ENCODE measurements at places on chromosomes 16 and 17.

GRCh38 chr17:987931-988330, 8.4 kb upstream of the NXN start:
- DNase-seq = no peak

- peak; percentile 10 for DNase-seq
Observed at GRCh38 chr16:31696968-31697743, 169.5 kb downstream of the AHSP start.

DNA sequence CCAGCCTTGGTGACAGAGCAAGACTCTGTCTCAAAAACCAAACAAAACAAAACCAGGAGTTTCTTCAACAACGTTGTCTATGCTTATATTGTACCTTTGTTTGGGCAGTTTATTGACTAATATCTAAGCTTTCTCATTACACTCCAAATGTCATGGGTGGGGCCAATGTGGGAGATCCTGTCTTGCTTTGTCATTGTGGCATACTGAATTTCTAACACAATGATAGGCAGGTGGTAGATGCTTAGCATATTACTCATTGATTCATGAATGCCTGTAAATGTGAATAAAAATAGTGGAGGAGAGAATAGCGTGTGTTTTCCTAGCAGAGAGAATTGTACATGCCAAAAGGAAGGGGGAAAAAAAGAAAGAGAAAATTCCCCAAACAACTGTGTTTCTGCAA, 802.5 kb upstream of the EEF2KMT start:
- no peak for DNase-seq

DNA sequence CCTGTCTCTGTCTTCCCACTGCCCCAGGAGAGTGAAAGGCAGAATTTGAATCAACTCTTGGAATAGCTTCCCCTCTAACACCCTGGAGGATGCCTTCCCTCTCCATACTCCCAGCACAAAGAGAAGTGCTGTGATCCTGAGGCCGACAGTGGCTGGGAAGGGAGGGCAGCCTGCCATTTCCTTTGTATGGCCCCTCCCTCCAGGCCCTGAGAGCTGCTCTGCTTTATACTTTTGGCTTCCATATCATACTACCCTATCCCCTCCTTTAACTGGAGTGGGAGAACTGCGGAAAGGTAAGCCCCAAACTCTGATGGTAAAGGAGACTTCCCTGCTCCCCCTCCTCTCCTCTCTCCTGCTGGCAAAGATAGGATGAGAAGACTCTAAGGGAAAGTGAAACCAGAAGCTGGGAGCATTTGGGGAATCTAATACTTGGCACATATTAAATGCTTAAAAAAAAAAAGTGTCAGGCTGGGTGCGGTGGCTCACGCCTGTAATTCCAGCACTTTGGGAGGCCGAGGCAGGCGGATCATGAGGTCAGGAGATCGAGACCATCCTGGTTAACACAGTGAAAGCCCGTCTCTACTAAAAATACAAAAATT, 4.1 kb upstream of the MED24 start:
- no peak for DNase-seq

- DNase-seq = peak; percentile 55
Observed at GRCh38 chr17:68511671-68512246, 471 bp upstream of the PRKAR1A start.

GRCh38 chr16:78395035-78395434, 295.6 kb downstream of the WWOX start:
- DNase-seq = no peak

DNA sequence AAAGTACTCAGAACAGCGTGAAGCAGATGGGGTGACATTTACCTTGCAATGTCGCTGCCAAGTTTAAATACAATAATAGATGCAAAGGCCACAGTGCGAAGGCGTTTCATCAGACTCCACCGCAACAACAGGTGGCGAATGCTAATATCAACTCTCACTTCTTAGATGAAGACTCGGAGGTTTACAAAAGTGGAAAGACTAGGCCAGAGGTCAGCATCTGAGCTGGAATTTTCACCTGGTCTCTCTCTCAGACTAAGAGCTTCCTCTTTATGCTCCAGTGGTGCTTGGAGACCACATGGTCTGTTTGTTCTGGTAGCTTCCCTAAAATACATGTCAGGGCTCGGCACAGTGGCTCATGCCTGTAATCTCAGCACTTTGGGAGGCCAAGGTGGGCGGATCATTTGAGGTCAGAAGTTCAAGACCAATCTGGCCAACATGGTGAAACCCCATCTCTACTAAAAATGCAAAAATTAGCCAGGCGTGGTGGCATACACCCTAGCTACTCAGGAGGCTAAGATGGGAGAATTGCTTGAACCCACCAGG, 169.1 kb downstream of the XYLT1 start:
- DNase-seq = no peak

GRCh38 chr16:62664566-62664965, 628.3 kb upstream of the CDH8 start:
- no peak for DNase-seq

DNA sequence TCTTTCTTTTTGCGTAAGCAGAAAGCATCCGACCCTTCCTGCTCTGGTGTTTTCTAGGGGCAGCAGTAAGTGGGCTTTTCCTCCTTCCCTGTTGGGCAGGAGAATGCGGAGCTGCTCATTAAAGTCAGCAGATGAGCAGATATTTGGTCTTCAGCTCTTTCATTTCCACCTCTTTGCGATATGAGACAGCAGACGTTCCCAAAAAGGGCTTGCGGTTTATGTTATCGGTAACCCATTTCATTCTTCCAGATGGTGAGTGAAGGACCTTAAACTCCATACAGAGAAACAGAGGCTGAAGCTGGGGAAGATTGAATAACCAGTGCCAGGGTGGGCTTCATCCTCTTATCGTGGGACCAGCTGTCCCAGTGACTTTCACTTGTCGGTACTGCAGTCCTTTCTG, 40.7 kb downstream of the KSR1 start:
- DNase-seq = no peak

GRCh38 chr17:27578718-27579085, 52.3 kb upstream of the LGALS9 start:
- DNase-seq = no peak

- no peak for DNase-seq
Observed at GRCh38 chr16:745739-746138, 4.9 kb upstream of the CIAO3 start.

- no peak for DNase-seq
Observed at GRCh38 chr17:57417956-57418355, 161.6 kb downstream of the MSI2 start.

DNA sequence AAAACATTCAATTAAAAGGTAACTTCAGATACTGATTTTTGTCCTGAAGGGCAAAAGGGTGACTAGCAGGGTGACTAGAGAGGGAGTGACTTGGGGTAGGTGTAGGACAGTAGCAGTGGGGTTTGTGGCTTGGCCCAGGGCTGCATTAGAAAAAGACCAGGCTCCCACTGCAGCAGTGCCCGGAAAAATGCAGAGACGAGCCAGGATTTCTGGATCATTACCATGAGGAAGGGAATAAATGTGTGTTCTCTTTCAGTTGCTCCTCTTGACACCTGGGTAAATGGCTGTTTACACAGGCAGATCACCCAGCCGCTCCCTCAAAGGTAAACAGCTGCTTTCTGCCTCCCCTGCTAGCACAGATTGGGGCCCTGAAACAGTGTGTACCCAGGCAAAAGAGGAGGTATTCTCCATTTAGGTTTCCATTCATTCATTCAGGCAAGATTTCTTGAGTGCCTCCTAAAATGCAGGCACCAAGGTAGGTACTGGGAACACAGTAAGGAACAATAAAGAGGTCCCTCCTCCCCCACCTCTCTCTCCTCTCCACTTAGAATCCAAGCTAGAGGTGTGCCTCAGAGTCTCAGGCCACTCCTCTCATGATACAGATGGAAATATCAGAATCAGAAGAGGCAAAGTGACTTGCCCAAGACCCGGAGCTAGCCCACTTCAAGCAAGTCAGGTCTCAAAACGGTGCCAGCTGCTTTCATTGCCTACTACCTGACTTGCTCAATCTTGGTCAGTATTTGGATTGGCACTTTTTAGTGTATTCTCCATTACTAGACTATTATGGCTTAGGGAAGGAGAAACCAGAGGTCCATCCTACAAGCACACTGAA, 15.2 kb upstream of the TOX3 start:
- DNase-seq = no peak

DNA sequence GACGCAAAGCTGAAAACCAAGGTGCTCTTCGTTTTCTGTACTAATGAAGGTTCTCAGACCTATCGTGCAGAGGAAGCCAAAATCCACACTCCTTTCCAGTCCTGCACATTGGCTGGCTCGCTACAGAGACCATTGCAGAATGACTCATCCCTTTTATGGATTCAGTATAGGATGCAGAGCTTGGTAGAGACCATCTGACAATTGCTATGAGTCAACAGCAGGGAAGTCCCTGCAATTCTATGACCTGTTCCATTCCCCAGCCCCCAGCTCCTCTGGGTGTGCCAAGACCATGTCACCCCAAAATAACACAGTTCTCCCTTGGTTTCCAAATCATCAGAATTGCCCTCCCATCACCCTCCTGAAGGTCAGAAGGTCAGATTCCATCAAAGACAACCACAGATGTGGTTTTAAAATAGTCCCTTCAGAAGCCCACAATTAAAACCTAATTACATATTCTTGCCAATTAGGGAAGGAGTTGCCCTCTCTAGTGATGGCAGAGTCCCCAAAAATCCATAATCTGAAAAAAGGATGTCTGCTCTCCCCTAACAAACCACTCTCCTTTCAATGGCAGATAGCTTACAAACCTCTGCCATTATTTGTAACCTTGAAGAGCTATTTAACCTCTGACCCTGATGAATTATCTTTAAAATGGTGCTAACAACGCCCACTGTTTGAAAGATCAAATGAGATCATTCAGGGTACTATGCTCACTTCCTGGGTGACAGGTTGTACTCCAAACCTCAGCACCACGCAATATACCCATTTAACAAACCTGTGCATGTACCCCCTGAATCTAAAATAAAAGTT, 108.2 kb upstream of the RBBP6 start:
- DNase-seq = no peak

- DNase-seq = no peak
Observed at GRCh38 chr17:40516581-40517285, 15.3 kb upstream of the TNS4 start.

- no peak for DNase-seq
Observed at GRCh38 chr16:64406770-64407181, 715.1 kb downstream of the CDH11 start.

GRCh38 chr17:42818379-42818778, 5.7 kb downstream of the BECN1 start:
- peak; percentile 61 for DNase-seq

GRCh38 chr17:12620200-12620720, 45.4 kb upstream of the MYOCD start:
- peak; percentile 74 for DNase-seq

DNA sequence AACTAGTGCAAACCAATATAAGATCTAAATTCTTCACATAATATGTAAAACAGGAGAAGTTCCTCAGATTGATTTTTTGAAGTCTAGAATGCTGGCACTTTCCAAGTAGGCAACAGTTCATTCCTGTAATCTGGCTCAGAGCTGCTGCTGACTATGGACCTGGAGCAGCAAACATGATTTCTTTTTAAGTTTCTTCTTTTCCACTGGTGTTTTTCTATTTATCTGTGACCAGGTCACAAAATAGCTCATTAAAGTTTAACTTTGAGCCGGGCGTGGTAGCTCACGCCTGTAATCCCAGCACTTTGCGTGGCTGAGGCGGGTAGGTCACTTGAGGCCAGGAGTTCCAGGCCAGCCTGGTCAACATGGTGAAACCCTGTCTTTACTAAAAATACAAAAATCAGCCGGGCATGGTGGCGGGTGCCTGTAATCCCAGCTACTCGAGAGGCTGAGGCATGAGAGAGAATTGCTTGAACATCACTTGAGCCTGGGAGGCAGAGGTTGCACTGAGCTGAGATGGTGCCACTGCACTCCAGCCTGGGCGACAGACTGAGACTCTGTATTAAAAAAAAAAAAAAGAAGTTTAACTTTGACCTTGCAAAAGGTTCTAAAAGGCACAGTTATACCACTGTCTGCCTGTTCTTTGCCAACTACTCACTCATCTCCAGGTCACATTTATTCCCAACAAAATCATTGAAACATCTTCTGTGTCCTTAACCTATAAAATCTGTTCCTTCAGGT, 29.4 kb upstream of the SLC13A2 start:
- no peak for DNase-seq

DNA sequence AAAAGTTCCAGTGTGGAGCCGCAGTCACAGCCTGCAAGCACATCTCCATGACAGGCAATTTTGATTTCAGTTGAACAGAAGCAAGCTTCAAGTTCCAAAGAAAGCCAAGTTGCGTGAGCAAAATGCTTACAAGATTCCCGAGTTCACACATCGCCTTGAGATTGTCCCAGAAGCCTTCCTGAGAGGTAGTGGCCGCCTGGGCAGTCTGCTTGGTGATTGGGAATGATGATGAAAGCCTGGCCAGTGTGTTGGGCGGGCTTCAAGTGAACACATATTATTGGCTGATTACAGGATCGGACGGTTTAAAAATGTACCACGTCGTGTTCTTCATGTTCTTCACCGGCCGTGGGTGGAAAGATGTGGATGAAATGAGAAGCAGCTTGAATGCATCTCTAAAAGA, 185.5 kb downstream of the FOXL1 start:
- DNase-seq = no peak

DNA sequence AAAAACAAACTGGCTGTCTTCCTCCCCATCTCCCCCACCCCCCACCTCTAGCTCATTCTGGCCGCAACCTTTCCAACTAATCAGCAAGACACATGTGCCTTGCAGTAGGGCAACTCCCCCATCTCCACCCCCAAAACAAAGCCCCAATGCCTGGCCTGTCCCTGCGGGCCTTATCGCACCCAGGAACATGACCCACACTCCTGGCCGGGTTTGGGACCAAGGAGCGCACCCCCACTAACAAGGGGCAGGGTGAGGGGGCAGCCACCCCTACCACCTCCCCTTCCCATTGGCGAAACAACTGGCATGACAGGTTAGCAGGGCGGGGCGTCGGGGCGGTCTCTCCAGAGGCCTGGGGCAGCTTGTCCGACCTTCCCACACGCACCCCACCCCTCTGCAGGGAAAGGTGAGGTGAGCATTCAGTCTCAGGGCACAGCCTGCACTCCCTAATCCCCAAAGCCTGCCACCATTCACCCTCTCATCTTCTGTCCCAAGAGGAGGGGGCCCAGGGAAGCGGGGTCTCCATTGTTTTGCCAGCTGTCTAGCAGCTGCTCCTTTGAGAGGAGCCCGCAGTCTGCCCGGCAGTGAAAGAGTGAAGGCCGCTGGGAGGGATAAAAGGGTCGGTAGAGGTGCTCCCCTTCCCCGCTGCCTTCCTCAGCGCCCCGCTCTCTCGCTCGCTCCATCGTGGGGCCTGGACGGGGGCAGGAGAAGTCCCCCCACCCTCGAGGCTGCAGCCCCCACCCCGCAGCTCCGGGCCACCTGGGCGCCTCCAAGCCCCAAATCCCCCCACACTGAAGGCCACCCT, 765 bp downstream of the MYO18A start:
- DNase-seq = no peak

DNA sequence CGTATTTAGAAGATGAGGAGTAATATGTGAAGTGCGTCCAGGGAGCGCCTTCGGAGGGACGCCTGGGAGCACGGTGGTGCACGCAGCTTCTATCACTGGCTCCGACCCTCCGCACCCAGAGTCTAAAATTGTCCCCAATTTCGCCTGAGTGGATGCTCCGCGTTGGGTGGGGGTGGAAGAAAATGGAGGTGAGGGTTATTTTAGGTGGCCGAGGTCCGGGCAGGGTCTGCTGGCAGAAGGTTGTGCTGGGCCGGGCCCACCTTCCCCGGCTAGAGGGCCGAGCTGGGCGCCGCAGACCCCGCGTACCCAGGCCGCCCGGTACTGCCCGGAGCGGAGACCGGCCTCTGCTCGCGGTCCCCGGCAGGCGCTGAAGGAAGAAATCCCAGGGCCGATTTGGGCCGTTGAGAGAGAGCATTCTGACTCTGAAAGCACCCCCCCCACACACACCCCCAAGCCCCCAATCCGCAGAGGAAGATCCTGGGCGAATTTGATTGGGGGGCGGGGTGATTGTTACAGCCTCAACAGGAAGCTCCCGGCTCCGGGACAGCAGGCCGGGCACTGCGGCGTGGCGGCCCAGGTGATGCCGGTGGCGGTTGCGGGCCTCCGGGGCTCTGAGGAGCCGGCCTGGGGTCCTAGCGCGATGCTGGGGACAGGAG, 3.0 kb downstream of the BAHCC1 start:
- DNase-seq = no peak

Measured in skeletal muscle cell (primary cell).